ENCODE measurements at places on chromosomes 2 and 18.

- no peak for DNase-seq
Observed at GRCh38 chr2:170313347-170313991, 135.5 kb downstream of the MYO3B start.

- no peak for DNase-seq
Observed at GRCh38 chr2:241209271-241209670, 20.8 kb downstream of the ANO7 start.

GRCh38 chr2:15579641-15580040, 12.0 kb upstream of the DDX1 start:
- no peak for DNase-seq

DNA sequence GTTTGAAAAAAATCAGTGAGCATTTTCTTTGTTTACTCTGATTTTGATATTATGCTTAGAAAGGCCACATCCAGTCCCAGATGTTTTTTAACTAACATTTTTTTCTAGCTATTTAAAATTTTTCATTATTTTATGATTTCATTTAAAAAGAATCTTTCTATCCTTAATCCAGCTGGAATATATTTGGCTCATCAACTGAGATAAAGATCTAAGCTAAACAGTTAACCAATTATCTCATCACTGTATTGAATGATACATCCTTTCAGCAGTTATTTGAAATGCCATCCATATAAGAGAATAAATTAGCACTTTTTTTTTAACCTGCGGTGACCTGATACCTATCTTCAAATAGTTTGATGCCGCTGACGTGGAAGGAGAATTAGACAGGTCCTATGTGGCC, 245.5 kb upstream of the COPS8 start:
- no peak for DNase-seq

- no peak for DNase-seq
Observed at GRCh38 chr2:47704287-47704686, 78.7 kb upstream of the MSH6 start.

DNA sequence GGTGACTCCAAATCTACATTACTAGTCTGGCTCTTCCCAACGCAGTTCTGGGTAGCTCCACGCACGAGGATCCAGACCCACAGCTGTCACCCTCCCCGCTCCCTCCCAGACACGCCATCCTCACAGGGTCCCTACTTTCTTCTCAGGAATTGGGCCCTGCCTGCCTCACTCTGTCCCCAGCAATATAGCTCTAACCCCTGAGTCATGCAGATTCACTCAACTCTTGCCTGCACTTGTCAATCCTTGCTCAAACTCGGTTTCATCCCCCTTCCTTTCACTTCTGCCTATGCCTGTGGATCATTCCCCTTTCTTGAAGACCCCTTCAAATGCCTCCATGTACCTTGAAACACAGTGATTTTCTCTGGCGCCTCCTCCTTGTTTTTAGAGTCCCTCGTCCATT, 5.0 kb downstream of the ST8SIA5 start:
- no peak for DNase-seq

- DNase-seq, result no peak
Observed at GRCh38 chr2:236668531-236668969, 98.9 kb downstream of the ACKR3 start.

- no peak for DNase-seq
Observed at GRCh38 chr2:202149936-202150335, 76.9 kb downstream of the KIAA2012 start.

- no peak for DNase-seq
Observed at GRCh38 chr2:128663371-128664050, 344.8 kb upstream of the HS6ST1 start.

GRCh38 chr18:24586662-24587360, 126.4 kb downstream of the HRH4 start:
- no peak for DNase-seq

GRCh38 chr2:75381032-75381431, 179.7 kb downstream of the EVA1A start:
- DNase-seq, result no peak

- no peak for DNase-seq
Observed at GRCh38 chr2:200161458-200161857, 145.0 kb upstream of the SPATS2L start.
